ENCODE measurements at places on chromosomes 7 and 10.
A peak's percentile ranks its signal among the peaks of the same experiment; 100 is the strongest.

- DNase-seq = no peak
Measured at GRCh38 chr7:30525429-30525828, 20.8 kb upstream of the GGCT start.

DNA sequence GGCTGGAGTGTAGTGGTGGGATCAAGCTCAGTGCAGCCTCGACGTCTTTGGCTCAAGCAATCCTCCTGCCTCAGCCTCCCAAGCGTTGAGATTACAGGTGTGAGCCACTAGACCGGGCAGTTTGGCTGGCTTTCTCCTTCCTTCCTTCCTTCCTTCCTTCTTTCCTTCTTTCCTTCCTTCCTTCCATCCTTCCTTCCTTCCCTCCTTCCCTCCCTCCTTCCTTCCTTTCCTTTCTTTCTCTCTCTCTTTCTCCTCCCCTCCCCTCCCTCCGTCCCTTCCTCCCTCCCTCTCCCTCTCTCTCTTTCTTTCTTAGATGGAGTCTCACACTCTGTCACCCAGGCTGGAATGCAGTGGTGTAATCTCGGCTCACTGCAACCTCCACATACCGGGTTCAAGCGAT, 7.6 kb upstream of the VPS37D start:
- DNase-seq = no peak

GRCh38 chr10:110239892-110240291, 32.5 kb downstream of the MXI1 start:
- no peak for DNase-seq

DNA sequence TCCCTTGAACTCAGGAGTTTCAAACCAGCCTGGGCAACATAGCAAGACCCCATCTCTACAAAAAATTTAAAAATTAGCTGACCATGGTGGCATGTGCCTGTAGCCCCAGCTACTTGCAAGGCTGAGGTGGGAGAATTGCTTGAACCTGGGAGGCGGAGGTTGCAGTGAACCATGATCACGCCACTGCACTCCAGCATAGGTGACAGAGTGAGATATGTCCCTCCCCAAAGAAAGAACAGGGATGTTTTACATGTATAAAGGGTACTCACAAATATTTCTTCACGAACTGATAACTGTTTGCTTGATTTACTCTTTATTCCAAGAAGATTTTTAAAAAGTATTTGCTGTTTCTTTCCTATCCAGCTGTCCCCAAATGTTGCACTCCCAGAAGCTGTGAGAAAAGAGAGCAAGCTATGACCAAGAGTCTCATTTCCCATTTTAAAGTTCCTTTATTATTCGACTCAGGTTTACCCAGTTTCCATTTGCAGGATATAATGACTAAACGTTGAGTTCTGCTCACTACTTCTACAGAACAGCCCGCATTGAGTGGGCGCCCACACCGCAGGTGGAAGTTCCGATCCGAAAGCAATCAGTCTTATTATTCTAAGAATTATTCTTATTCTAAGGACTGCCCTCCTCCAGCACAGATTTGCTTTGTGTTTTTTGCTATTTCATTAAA, 90.7 kb downstream of the APBB1IP start:
- DNase-seq = no peak

- no peak for DNase-seq
Measured at GRCh38 chr7:137287651-137288258, 55.8 kb downstream of the PTN start.

GRCh38 chr7:148852272-148852671, 31.8 kb downstream of the EZH2 start:
- no peak for DNase-seq

- no peak for DNase-seq
Measured at GRCh38 chr10:60521974-60522405, 132.3 kb upstream of the ANK3 start.

DNA sequence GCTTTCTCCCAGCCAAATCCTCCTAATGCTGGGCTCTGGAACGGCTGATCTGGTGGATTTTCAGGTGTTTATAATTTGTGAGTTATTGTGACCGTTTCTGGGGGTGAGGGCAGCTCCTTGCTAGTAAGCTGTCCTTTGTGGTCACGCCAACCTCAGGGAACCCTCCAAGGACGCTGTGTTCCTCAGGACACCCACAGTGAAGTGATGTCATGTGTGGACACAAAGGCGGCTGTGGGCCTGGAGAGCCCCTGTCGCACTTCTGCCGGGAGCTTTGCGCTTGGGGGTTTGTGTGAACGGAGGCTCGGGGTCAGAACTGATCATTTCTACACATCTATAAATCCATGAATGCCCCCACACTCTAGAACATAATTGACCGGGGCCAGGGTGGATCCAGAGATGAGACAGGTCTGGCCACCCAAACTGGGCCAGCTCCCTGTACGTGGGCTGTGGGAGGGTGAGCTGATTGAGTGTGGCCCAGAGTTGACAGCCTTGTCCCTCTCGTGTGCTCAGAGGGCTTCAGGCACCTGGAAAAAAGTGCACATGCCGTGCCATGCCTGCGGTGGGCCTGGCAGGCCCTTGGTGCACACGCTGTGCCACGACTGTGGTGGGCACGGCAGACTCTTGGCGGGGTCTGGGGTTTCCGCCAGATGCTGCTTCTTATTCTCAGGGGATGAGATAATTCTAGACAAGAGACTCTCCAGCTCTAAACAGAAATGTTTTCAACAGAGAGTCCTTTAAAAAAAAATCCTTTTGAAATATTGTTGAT, 130.2 kb downstream of the VIPR2 start:
- DNase-seq = no peak

GRCh38 chr7:33075818-33076518, 13.4 kb upstream of the NT5C3A start:
- DNase-seq = no peak

DNA sequence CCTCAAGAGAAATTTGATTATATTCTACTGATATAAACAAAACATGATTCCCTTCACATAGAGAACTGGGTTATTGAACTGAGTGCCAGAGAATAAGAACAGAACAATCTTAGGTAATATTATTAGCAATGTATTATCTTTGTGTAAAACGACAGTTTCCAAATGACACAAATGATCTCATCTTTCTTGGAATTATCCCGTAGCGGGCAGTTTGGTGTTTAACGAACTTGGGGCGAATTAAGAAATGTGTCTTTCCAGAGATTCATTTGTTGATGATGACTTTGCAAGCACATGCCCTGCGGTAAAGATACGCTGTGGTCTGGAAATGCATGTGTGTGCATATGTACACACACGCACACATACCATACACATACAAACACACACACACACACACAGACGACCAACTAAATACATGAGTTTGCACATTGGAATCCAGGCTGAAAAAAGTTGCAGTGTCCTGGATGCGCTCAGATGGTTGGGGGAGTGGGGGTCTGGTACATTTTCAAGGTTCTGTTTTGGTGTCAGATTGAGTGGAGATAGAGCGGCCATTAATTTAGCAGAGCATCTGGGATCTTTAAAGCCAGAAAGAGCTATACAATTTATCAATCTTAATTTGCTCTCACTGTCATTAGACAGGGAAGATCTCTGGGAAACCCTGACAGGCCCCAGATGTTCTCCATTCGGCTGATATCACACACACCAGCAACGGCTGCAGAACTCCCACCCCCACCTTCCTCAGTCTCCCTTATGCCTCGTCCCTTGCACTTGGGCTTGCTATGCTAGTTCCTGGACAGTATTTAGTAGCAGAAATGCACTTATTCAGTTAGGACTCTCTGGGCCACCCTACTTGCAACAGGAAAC, 112.4 kb upstream of the FAM171A1 start:
- DNase-seq = no peak

DNA sequence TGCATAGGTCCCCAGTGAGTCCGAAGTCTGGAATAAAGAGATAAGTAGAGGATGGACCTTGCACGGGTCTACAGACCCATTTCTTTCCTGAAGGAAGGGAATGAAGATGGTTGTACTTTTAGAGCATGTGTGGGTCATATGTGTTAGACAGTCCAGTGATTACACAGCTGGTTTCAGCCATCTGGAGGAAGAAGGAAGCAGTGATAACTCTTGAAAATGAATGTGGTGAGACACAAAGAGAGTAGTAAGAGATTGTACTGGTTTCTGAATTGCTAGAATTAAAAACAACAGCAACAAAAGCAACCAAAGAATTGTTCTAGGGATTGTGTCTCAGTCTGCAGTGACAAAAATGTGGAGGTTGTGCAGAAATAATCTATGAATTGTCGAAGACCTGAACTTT, 258.9 kb downstream of the SUGCT start:
- DNase-seq = no peak

DNA sequence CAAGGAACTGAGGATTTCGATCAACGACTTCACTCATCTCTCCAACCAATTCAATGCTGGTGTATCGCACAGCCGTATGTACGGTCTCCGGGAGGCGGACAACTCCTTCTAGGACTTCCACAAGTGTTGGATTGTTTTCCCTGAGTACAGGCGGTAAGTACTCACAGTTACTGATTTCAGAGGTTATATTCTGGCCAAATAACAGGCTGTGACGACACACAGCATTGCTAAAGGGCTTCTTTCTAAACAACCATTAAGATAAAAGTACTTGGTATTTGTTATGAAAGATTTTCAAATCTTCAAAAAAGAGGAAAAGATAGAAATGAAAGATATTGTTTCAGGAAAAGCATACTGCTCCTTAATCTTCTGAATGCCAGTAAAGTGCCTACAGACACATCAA, 52.2 kb downstream of the IRF5 start:
- no peak for DNase-seq

GRCh38 chr7:47937065-47937687, 11.1 kb downstream of the PKD1L1 start:
- no peak for DNase-seq

DNA sequence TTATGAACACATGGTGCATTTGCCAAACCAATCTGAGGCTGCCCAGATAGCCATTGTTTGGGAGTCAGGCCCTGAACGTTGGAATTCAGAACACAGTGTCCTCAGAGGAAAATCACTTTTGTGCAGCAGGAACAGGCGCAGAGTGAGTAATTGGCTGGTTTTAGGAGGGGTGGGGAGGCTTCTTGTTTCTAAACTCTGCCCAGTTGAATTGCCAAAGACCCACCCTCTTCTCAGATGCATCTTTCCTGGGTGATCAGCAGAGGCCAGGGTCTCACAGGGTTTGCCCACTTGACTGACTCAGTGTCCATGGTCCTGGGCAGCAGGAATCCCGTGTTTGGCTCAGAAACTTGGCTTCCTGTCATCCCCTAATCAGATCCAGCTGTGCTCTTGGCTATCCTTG, 24.3 kb downstream of the PRLHR start:
- no peak for DNase-seq

GRCh38 chr10:21197838-21198237, 300.7 kb upstream of the NEBL start:
- no peak for DNase-seq

DNA sequence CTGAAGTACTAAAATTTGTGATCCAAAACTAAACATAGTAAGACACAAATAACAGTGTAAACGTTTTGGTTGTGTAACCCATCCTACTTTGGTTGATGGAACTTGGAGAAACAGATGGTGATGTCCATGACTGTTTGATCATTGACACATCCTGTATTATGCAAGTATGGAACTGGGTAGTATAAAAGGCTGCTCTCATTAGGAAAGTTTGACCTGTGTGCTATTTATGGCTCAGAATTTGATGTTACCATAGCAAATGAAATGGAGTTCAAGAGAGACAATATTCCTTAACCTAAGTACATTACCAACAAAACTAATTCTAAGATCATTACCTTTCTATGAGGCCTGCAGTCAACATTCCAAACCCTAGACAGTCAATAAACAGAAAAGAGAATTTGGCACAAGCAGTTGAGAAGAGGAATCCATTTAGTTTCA, 39.9 kb downstream of the DKK1 start:
- no peak for DNase-seq

GRCh38 chr10:67763499-67764011, 67.6 kb upstream of the CTNNA3 start:
- peak; percentile 54 for DNase-seq

GRCh38 chr10:78361031-78361430, 327.4 kb downstream of the RPS24 start:
- DNase-seq = no peak

DNA sequence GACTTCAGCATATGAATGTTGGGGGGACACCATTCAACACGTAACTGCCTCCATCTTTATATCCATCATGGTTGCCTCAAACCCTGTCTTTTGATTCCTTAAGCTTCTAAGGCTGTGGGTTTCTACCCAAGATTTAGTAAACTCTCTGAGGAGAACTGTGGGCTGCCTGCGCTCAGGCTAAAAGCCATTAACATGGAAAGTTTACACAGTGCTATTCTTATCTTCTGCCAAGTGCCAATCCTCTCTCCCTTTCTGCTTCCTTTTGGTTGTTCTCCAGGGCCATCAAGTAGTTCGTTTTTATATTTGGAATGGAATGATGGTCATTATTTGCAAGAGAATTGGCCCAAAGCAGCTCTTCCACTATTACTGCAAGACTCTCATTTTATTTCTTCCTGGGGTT, 97.3 kb upstream of the KLF14 start:
- no peak for DNase-seq

DNA sequence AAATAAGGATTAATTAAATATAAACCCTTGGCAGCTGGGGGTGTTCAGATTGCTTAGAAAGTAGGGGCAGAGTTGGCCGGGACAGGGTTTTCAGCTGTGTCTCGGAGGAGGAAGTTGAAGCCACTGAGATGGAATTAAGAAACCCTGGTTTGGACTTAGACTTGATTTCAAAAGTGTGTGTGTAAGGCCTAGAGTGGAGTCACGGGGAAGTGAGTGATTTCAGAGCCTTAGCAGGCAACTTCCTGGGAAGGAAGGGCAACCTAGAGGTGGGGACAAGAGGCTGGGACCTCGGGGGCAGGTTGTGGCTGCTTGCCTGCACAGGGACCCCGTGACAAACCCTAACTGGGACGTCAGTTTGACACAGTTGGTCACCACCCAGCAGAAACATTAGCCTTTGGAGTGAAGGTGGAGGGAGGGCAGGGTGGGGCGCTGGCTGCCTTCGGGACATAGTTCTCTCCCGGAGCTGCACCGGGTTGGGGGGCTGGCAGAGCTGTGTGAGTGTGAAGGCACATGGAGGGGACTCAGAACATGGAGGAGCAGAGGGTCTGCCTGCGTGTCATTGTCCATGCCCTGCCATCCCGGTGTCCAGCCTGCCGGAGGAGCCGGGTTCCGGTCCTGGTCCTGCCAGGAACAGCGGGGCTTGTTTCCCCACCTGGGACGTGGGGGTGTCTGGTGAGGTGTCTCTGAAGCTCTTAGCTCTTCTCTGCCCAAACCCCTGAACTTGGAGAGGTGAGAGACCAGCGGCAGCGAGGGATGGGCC, 1.8 kb downstream of the BRI3 start:
- no peak for DNase-seq

All from stimulated activated CD8-positive, alpha-beta memory T cell treated with anti-CD3 and anti-CD28 coated beads, Interleukin-7, amount 100 ng/mL, for 24 hours (primary cell).